ENCODE measurements at places on chromosomes 13 and 19.

GRCh38 chr19:44753932-44754749 lies 5.6 kb downstream of the BCL3 start:
- no peak for DNase-seq

GRCh38 chr13:109336730-109337129 lies 449.7 kb downstream of the IRS2 start:
- no peak for DNase-seq

GRCh38 chr19:45825263-45825605 lies 10.1 kb upstream of the RSPH6A start:
- DNase-seq: no peak

- no peak for DNase-seq
Measured at GRCh38 chr13:21243045-21243897, 66.8 kb downstream of the MRPL57 start.

DNA sequence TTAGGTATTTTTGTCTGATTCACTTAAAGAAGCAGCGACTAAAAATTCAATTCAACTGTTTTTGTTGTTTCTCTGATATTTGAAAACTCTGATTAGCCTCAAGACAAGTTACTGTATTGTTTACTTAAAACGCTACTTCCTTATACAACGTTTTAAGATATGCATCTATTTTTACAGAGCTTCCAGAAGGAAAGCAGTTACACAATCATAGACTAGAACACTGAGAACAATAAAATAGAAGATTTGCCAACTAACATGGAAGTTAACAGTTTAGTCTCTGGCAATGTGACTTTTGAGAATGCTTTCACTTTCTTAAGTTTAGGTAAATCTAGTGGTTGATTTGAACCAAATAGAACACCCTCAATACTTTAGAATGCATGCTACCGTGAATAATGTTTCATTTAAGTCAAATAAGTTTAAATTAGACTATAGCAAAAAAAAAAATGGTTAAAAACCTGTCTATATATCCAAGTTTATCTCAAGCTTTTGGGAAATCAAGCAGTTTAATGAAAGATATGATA lies 614.8 kb downstream of the DACH1 start:
- no peak for DNase-seq

GRCh38 chr13:71144883-71145282 lies 722.1 kb downstream of the DACH1 start:
- no peak for DNase-seq

DNA sequence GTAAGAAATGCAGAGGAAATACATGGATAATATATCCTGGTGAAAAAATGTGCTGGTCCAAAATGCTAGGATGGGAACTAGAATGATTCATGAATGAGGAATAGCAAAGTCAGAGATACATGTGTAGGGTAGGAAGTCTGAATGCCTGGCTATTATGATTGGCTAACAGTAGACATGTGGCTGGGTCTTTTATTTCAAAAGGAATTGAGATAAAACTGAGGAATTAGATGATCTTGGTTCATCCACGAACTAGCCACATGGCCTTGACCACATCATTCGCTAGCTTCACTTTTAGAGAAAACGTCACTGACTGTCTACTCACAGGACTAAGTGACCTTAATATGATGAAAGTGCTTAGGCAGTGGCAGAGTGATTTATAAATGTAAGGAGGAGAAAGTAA lies 103.1 kb downstream of the TRPC4 start:
- no peak for DNase-seq

GRCh38 chr19:3360421-3361383 lies 5.7 kb upstream of the NFIC start:
- no peak for DNase-seq

DNA sequence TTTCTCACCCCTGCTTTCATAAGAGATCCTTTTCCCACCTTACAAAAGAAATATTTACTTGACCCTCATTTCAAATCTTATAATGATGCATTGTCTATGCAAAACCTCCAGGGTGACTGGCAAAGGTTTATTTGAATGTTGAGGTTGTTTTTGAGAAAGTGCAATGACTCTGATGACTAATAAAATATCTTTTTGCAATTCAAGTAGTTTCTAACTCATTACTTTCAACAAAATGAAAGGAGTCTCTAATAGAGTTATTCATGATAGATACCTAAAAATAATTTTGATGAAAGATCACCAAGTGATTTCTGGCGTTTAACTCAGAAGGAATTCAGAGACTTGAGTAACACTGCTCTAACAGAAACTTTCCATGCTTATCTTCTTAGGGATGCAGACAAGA lies 144.2 kb downstream of the FOXO1 start:
- DNase-seq: no peak

DNA sequence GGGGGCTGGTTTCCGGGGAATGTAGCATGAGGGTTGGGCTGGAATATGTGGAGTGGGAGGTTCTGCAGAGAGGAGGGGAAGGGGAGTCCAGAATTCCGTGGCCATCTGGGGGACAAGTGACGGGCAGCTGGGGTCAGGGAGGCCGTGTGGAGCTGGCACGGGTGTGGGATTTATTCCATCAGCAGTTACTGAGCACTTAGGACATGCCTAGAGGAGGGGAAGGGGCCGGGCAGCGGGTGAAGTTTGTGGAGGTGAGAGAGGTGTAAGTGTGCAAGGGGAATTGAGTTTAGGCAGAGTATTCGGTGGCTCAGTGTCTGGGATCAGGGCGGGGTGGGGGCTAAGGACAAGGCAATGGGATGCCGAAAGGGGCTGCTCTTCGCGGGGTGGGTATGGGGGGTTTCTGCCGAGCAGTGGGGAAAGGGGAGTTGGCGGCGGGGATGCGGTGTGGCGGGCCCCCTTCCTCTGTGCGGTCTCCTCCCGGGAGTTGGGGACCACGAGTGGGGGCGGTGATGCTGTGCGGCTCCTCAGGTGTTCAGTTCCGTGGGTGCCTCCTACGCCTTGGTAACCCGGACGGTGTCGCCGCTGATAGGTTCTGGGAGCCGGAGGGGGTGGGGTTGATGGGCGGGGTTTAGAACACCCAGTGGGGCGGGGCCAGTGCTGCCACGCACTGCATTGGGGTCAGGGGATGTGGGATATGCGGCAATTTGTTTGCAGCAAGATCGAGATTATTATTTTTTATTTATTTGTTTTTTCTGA lies 5.4 kb downstream of the CCDC61 start:
- no peak for DNase-seq

GRCh38 chr19:50829801-50830200 lies 3.6 kb downstream of the KLK15 start:
- DNase-seq: no peak

DNA sequence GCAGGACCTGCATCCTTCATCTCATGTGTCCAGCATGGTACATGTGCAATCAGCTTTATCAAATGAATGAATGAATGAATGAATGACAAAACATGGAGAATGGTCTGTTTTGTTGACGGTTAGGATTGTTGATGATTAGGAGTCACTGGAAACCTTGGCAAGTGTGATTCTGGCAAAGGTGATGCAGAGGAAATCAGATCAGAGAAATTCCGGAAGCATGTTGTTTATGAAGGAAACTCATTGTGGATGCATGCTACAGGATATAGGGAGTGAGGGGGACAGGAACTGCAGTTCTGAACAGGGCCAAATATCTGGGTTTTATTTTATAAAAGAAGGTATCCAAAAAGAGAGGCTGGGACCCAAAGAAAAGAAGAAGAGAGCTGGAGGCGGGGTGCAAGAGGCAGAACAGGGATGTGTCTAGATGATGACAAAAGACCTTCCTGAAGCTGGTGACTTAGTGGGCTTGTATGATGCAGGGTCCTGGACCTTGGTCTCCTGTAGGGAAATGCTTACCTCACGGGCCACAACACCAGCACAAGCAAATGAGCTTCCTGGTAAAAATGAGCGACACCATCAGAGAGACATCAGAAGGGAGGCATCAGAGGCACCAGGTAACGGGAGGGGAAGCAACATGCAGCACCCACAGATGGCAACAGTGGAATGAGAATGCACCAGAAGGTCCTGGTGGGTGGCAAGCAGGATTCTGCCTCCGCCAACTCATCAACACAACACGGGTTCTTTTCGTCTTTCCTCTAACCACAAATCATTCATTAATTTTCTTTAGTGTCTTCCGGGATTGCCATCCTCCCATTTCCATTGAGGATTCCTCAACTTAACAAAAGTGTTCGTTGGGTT lies 159.6 kb downstream of the FOXO1 start:
- DNase-seq: no peak

- no peak for DNase-seq
Measured at GRCh38 chr13:21749410-21749809, 78.5 kb downstream of the FGF9 start.

GRCh38 chr19:30799865-30800755 lies 427.9 kb downstream of the ZNF536 start:
- DNase-seq: no peak

GRCh38 chr19:10631874-10632273 lies 6.5 kb downstream of the SLC44A2 start:
- no peak for DNase-seq

- no peak for DNase-seq
Measured at GRCh38 chr13:40343550-40344269, 322.7 kb downstream of the FOXO1 start.

GRCh38 chr13:42524487-42525034 lies 49.4 kb upstream of the TNFSF11 start:
- no peak for DNase-seq

- DNase-seq: no peak
Measured at GRCh38 chr13:110363010-110363409, 55.9 kb downstream of the COL4A2 start.

DNA sequence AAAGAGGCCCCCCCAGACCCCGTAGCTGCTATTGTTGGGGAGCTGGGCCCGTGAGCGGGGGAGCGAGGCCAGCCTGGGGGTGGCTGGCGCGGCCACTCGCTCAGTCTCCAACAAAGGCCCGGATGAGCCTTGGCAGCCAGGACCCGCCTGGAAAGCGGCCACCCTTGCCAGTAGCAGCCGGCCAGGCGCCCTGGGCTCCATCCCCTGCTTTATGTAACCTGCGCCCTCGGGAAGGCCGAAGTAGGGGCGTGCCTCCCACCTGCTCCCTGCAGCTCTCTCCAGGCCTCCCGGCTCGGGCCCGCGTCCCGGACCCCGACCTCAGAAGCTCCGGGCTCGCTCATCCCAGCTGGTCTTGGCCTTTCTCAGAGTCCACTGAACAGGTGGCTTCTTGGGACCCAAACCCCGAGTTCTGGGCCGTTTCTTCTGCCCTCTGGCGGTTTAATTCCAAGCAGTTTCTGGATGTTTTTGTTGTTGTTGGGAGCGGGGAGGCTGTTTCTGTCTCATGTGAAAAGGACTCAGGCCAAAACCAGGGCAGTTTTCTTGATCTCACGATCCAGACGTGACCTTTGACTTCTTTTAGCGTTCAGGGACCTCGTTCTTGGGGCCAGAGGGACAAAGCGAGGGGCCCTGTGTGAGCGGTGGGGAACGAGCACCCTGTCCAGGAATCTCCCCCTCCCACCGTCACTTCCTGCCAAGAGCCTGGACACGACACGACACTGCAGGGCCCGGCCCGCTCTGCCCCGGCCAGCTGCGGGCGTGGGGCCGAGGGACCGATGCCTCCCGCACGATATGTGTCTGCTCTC lies 1.2 kb downstream of the CDC34 start:
- no peak for DNase-seq

GRCh38 chr13:73932091-73932490 lies 202.1 kb downstream of the KLF12 start:
- no peak for DNase-seq

DNA sequence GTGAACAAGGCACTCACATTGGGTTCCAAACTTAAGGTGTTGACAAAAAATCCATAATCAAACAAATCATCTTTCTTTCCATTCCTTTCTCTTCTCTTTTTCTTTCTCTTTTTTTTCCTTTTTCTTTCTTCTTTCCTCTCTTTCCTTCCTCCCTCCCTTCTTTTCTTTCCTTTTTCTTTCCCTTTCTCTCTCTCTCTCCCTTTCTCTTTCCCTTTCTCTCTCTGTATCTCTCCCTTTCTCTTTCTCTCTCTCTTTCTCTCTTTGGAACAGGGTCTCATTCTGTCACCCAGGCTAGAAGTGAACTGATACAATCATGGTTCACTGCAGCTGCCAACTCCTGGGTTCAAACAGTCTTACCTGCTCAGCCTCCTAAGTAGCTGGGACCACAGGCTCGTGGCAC lies 12.5 kb downstream of the C19orf18 start:
- no peak for DNase-seq

DNA sequence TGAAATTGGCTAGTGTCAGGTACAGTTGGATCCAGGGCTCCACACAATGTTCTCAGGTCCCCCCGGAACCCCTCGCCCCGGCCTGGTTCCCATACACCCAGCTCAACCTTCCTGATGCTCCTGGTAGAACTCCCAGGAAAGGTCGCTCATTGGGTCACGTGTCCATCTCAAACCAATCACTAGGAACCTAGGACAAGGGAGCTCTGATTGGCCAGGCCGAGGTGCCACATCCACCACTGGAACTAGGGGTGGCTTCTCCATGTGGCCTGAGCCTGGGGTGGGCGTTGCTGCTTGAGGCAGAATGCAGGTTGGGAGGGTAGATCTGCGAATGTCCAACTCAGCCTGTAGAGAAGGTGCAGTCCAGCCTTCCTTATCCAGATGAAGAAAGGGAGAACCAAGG lies 6.9 kb upstream of the MEF2B start:
- no peak for DNase-seq

DNA sequence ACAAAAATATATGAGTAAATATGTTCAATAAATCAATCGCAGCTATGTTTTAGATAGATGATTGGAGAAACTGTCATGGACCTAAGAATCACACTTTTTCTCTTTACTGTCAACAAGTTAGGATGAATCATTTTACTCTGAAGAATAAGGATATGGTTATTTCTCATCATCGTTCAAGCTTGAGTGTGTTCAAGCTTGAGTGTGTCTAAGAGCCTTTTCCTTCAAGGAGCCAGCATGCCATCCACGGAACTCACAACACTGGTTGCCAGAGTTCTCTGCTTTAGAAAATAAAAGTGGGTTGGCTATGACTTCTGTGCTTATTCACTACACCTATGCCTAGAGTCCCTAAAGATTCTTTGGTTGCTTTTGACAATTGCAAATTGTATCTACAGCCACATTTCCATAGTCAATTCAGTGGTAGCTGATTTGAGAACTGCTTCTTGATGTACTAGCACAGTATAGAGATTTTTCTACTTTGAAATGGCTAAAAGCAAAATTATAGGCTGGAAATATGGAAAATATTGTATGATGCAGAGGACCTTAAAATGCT lies 58.1 kb upstream of the SCEL start:
- DNase-seq: no peak

- DNase-seq: no peak
Measured at GRCh38 chr13:49667773-49668172, 23.5 kb downstream of the EBPL start.

GRCh38 chr13:31930901-31931522 lies 100.6 kb upstream of the FRY start:
- DNase-seq: no peak

DNA sequence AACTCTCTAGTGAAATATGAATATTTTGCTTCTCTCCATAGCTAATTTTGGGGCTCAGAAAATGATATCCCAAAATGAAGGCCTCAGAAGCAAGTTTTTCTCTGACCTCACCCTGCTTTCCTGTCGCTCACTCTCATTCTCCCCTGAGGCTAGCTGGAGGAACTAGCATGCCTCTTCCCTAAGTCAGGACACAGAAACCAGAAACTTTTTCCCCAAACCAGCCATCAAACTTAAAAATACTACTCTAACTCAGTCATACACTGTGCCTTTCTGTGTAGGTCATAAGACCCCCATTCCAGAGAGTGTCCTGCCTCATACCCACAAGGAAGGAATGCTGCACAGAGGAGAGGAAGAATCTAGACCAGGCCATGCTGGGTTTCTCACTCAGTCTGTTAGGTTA lies 329.6 kb downstream of the PCDH20 start:
- DNase-seq: no peak

Measured in SIG-M5 (cell line).